ENCODE measurements at places on chromosomes 11 and 22.

- no peak for DNase-seq
Measured at GRCh38 chr11:33463059-33463458, 205.9 kb downstream of the HIPK3 start.

DNA sequence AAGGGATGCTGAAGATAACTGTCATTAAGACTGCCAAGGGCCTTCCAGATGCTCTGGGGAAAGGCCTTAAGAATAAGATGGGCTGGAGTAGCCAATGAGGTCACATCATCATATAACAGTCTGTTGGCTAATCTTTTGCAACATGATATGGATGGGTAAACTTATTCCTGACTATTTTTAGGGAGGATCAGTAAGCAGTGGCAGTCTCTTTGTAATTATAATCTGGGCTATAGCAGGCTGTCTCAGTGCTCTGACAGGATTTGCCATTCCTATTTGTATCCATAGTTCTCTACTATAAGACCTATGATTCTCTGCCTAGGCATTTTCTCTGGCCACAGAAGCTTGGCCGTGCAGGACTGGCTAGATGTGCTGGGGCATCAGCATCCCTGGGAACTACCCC, 16.1 kb upstream of the CALCB start:
- no peak for DNase-seq

- no peak for DNase-seq
Measured at GRCh38 chr11:91857179-91857578, 367.4 kb upstream of the FAT3 start.

DNA sequence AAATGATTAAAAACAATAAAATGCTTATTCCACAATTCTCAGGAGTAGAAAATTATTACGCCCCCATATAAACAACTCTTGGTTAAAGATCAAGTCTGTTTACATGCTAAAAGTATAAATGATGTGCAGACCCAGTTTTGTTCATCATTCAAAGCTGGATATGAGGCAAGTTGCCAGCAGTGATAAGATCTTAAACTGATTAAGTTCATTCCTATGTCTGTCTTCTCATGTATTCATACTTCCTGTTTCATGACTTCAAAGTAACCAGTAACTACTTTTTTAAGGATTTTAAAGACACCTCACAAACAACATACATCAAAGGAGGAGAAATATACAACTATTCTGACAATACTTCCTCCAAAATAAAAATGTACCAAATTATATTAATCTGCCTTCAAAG, 55.0 kb upstream of the ARHGAP32 start:
- DNase-seq, result no peak

- DNase-seq, result no peak
Measured at GRCh38 chr11:35550374-35551036, 25.1 kb upstream of the PAMR1 start.

- no peak for DNase-seq
Measured at GRCh38 chr22:36330655-36331305, 57.0 kb downstream of the MYH9 start.

DNA sequence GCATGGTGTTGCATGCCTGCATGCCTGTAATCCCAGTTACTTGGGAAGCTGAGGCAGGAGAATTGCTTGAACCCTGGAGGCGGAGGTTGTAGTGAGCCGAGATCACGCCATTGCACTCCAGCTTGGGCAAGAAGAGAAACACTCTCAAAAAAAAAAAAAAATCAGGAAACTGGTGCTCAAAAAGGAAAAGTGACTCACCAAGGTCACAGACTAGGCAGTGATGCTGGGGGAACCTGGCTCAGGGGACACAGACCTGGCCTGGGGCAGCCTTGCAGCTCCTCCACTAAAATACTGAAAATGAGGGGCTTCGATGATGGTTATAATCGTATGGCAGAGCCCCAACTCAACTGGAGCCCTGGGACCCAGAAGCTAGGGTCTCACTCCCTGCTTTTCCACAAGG, 8.1 kb upstream of the SLC35E4 start:
- DNase-seq, result no peak

- DNase-seq, result no peak
Measured at GRCh38 chr22:23704829-23705228, 14.0 kb downstream of the RGL4 start.

- no peak for DNase-seq
Measured at GRCh38 chr11:17603056-17603825, 56.2 kb downstream of the OTOG start.

GRCh38 chr22:45828841-45829240, 148.1 kb downstream of the WNT7B start:
- DNase-seq, result no peak

DNA sequence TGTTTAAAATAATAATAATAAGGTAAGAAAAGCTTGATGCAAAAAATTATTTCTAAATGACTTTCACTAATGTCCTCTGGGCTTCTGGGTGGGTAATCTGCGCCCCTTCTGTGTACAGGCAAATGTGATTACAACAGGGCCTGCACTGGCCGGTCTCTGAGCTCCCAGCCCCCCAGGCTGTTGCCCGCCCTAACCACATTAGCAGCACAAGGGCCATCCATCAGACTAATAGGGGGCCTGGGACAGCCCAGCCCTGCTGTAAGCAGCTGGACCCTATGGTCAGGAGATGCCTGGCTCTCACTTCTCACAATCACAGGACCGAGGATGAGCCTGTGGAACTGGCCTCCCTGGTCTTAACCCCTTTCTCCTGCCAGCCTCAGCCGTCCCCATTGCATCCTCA, 388.4 kb downstream of the BUD13 start:
- no peak for DNase-seq

GRCh38 chr11:104784684-104785460, 113.4 kb downstream of the CASP12 start:
- DNase-seq, result no peak

GRCh38 chr11:135022454-135022853, 610.4 kb upstream of the B3GAT1 start:
- no peak for DNase-seq

DNA sequence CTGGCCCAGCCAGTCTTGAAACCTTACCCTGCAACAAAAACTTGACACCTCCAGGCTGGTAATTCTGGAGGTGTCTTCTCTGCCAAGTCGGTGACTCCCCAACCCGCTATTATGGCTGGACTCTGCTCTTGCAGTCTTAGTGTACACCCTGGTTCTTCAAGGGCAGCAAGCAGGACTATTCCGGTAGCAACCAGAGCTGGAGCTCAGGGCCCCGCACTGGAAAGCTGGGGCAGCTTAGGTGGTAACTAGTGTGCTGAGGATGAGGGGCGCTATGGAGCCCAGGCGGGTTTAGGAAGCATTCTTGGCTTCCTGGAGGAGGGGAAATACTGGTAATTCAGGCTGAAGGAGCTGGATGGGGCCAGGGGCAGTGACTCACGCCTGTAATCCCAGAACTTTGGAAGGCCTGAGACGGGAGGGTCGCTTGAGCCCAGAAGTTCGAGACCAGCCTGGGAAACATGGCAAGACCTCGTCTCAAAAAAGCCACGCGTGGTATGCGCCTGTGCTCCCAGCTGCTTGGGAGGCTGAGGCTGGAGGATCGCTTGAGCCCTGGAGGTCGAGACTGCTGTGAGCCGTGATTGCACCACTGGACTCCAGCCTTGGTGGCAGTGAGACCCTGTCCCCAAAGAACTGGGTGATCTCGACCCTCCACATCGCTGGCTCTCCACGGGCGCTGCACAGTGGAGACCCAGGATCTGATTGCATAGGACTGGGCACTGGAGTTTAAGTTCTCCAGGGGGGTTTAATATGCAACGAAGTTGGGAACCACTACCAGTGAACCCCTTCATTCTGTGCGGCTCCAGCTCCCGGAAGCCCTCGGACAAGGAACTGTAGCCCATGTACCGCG, 10.6 kb upstream of the AIFM3 start:
- no peak for DNase-seq

GRCh38 chr22:43990044-43990443, 34.1 kb upstream of the PARVB start:
- no peak for DNase-seq

DNA sequence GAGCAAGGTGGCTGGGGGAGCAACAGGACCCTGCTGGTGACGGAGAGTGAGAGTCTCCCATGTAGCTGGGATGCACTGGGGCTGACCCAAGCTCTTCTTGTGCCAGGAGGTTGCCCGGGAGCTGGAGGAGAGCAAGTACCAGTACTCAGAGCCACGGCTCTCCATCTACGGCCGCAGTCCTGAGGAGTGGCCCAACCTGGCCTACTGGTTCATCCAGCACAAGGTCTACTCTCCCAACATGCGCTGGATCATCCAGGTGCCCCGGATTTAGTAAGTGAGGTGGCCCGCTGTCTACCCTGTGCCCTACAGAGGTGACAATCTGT, 40.4 kb downstream of the AMPD3 start:
- no peak for DNase-seq

- DNase-seq, result no peak
Measured at GRCh38 chr11:113475160-113475761, at the start of gene DRD2. TSS of gene DRD2 (minus strand) at chr11:113475398. CDS start at chr11:113424651, 50,747 bp downstream.

DNA sequence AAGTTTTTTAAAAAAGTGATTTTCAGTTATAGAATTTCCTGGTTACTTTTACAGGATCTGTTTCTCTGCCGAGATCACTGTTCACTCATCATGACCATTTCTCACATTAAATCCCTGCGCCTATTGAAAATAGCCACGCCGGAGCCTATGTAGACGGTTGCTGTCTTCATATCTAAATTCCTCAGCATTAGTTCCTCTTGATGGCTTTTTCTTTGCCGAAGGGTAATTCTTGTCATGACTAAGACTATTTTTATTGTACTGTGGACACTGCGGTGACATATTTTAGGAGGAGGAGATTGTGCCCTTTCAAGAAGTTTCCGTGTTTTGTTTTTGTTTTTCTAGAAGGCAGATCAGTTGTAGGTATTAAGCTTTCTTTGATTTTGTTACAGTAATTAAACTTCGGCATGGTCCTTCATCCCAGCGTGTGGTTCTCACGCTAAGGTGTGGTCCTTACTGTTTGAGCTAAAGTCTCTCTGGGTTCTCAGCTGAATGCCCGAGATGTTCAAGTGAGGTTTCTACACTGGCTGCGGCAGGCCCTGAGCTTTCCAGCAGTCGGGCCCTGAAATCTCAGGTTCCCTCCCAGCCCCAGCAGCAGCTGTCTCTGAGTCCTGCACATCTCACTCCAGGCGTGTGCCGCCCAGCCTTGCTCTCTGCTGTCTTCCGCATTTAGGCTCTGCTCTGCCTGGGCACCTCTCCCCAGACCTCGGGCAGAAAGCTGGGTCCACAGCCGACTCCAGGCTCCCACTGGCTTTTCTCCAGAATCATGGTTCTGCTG, 1110.5 kb downstream of the TBC1D22A start:
- no peak for DNase-seq

DNA sequence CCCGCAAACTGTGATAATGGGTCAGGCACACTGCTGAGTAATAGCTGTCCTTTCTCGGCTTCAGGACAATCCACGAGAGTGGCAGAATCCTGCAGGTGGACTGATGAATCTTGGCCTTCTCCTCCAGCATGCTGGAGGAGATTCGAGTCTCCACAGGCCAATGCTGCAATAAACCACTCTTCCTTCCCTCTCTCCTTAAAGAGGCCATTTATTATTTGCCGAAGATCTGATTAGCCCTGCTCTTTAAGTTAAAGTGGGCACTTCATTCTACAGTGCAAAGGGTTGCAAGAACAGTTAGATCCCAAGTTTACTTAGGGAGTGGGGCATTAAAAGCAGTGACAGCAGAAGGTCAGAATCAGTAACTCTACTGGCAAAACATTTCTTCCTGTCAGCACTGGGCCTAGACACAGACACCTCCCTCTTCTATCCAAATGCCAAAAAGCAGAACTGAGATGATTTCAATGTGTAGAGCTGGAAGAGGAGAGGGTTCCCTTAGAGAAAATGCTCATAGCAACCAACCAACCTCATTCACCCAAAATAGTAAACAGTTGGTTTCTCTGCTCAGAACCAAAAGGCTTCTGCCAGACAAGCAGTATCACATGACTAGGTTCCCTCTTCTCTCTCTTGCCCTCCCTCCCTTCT, 121.7 kb downstream of the SGSM3 start:
- DNase-seq, result no peak

DNA sequence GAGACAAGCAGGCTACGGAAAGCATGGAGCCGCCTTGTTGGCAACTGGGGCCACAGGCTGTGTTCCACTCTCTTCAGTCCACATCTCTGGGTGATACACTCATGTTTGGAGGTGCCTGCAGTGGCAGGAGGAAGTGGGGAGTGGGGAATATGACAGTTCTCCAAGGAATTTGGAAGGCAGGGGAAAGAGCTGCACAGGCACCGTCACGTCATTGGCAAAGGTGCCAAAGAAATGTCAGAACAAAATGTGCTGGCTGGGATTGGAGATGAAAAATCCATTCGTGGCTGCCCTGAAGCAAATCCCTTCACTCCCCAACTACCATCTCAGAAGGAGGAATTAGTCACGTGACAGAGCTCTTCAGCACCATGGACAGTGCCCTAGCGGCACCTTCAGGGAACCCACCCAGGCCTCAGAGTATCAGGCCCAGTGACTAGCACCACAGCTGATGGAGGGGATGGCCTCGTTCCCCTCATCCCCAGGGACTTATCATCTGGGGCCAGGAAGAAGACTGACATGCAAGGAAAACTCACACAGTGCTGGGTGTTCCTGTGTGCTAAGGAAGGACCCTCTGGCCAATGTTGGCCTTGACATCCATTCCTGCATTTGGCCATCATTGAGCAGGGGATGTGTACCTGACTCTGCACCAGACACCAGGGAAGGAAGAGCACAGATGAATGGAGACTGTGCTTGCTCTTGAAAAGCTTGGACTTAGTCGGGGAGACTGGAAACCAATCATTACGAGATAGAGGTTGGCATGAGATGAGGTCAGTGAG, 48.5 kb upstream of the PRDM11 start:
- no peak for DNase-seq

- DNase-seq, result no peak
Measured at GRCh38 chr11:114848027-114848426, 169.7 kb downstream of the NXPE2 start.

- DNase-seq, result no peak
Measured at GRCh38 chr11:72726266-72727220, 25.7 kb downstream of the ARAP1 start.

DNA sequence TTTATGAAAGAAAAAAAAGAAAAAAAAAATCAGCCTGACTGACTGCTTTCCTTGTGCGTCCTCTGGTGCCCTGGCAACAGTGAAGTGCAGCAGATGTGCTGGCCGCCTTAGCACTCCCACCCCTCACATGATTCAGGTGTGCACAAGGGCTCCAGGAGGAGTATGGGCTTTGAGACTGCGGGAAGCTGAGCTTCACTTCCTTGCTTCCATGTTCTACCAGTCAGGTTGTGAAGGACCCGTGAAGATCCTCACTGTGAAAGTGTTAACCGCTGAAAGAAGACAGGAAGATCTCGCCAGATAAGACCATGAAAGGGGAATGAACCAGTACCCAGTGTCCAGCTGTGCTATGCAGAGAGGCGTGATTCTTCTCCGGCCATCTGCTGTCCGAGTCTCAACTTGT, 48.2 kb downstream of the HIRA start:
- DNase-seq, result no peak

DNA sequence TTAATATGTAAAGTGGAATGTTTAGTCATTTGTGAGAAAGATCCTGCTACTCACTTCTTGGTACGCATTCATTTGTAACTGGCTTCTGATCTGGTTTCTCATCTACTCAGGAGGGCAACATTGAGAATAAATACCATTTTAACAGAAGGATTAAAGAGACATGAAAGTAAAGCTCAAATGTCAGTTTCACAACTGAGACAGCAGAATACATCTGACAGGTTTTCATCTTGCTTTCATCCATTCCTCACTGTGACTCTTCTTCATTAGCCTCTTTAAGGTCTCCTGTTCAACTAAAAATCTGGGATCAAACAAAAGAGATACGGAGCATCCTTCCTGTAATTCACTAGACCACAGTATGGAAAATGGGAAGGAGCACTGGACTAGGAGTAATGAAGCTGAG, 31.4 kb upstream of the CCDC89 start:
- no peak for DNase-seq

GRCh38 chr11:9719566-9720289, 55.9 kb downstream of the SWAP70 start:
- DNase-seq, result no peak
